Stimulated activated CD8-positive, alpha-beta memory T cell treated with anti-CD3 and anti-CD28 coated beads, Interleukin-4, amount 100 ng/mL, for 48 hours (primary cell): ENCODE measurements at places on chromosomes 3 and 15.

- DNase-seq, result no peak
Measured at GRCh38 chr15:42157981-42158765, 1.7 kb upstream of the PLA2G4F start.

- DNase-seq, result peak; percentile 61
Measured at GRCh38 chr15:44194323-44195150, 534 bp downstream of the FRMD5 start.

DNA sequence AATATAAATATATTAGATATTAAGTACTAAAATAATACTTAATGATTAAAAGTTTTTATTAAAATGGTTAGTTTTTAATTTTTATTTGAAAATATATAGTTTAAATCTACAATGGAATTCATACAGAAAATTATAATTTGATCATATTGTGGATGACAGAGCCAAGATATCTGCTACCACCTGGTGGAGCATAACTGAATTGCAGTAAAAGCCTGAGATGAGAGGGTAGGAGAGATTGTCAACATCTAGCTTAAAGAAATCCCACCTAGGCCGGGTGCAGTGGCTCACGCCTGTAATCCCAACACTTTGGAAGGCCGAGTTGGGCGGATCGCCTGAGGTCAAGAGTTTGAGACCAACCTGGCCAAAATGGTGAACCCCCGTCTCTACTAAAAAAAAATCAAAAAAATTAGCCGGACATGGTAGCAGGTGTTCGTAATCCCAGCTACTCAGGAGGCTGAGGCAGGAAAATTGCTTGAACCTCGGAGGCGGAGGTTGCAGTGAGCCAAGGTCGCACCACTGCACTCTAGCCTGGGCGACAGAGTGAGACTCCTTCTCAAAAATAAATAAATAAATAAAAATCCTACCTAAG is 25.1 kb upstream of the CSTA start:
- peak; percentile 54 for DNase-seq

DNA sequence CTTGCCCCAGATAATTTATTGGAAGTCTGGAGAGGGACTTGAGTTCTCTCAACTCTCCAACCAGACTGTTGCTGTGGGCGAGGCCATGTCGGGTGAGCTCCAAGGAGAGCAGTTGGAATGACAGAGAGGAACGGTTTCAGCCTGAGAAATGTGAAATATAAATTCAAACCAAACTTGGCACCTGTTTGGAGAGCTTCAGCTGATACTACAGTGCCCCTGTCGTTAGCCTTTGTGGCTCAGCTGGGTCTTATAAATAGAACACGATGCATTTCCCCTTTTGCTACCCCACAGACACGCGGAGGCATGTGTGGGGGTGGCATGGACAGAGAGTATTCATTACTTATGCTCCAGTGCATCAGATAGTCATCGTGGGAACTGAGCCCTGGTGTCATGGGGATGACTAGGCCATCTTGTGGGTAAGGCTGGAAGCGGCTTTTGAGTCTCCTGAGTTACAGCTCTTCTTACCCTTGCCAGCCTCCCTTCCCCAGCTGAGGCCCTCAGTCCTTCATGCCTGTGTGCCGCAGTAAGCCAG is 15.6 kb downstream of the SMAD3 start:
- DNase-seq, result peak; percentile 75

GRCh38 chr3:99808163-99808794 is 9.4 kb upstream of the CMSS1 start:
- peak; percentile 50 for DNase-seq

DNA sequence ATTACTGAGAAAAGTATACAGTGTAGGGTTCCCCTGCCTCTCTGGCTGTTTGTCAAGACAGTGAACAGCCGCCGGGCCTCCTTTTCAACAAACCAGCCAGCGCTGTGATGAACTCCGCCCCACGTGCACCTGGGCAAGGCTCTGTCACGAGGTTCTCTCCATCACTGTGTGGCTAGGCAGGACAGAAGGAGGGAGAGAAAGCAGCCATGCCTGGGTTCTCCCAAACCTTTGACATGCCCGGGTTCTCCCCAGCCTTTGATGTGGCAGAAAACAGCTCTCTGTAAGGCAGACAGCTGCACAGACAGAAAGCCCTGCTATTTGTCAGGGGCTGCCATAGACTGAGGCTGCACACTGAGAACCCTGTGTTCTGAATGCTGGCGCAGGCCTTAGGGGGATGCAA is 101.4 kb upstream of the TRPM1 start:
- DNase-seq, result no peak

DNA sequence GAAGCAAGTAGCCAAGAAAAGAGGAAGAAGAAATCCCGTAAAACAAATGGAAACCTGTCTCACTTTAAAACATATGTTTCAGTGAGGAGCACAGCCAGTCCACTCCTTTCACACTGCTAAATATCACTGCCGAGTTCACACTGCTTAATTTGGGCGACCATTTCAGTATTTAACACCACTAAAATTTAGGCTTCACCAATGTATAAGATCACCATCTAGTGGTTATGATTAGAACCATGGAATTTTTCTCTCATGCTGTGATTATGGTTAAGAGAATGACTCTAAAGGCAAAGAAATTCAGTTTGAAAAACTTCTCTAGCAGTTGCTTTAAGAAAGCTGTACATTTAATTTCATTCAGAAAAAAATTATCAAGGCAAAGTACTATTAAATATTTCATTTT is 16.6 kb downstream of the SLC4A7 start:
- no peak for DNase-seq

DNA sequence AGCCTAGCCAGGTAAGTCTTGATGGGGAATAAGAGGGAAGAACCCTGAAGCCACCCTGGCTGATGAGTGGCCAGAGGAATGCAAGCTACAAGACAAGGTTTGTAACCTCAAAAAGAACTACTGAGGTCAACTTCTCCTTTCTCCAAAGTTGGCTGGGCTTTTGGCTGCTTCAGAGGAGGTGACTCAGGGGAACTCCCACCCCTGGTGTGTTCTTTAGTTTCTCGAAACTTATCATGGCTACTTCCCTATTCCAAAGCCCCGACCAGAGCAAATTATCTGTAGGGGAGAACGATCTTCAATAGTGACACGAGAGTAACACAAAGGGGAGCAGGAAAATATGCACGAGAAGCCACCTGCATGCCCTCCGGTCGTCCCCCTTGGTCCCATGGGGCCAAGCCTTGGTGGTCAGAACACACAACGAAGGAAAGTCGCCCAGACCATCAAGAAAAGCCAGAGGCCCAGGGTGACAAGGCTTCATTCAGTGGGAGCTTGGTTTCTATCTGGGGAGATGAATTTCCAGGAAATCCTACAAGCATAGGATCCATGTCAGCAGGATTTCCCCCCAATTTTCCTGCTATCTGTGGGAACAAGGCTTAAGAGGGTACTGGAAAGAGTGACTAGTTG is 6.5 kb upstream of the BCL2A1 start:
- no peak for DNase-seq

- DNase-seq, result no peak
Measured at GRCh38 chr3:65712140-65712539, 326.6 kb downstream of the MAGI1 start.

- no peak for DNase-seq
Measured at GRCh38 chr3:54888873-54889272, 39.0 kb downstream of the LRTM1 start.

DNA sequence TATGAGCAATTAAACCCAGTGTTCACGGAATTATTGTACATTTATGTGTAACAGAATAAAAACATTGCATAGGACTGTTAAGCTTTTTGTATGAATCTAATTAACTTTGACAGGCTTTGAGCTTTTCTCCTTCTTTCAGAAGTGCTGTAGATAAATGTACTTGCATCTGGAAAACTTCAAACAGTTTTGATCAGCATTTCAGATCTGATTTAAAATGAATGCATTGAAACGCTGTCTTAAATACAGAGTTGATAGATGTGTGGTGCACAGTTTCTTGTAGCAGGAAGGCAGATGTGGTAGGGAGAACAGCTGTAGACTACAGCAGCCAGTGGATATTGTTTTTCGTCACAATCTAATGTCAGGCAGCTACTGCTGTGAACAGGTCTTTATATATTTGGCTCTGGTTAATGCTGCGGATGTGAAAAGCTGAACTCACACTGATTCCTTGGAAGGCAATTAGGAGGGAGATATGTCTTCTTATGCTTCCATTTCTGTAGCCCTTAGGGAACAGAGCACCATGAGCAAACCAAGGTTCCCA is 193.8 kb upstream of the GOLIM4 start:
- no peak for DNase-seq

DNA sequence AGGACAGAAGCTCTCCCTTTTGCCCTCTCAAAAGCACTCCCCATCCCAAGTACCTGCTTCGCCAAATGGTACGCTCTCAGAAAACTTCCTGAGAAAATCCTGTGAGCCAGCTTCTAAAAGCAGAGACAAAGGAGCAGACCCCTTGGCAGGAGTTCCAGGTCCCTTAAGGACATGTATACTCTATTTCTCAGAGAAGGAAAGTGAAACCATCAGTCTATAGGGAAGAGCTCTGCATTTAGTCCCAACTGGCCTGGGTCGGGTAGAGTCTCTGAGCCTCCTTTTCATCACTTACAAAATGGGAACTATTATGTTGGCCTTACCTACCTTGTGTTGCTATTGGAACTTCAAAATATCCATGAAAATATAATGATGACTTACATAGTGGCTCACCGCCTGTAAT is 19.7 kb downstream of the DAPK2 start:
- DNase-seq, result no peak

DNA sequence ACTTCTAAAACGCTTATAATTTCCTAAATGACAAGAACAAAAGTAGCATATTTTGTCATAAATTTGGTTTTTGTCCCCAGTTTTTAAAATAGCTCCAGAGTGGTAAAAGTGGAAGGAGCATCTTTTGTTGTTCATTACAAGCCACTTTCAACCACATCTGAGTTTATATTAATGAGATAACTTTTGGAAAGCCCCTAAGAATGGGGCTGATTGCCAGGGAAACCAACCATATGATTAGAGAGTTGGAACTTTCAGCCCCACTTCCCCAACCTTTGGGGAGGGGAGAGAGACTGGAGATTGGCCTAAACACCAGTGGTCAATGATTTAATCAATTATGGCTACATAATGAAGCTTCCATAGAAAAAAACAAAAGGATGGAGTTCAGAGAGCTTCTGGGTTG is 57.4 kb downstream of the CPA3 start:
- DNase-seq, result no peak

- DNase-seq, result no peak
Measured at GRCh38 chr15:29844290-29844903, 22.1 kb upstream of the TJP1 start.
